D341Med (cell line): ENCODE measurements at places on chromosomes 1 and 21.

DNA sequence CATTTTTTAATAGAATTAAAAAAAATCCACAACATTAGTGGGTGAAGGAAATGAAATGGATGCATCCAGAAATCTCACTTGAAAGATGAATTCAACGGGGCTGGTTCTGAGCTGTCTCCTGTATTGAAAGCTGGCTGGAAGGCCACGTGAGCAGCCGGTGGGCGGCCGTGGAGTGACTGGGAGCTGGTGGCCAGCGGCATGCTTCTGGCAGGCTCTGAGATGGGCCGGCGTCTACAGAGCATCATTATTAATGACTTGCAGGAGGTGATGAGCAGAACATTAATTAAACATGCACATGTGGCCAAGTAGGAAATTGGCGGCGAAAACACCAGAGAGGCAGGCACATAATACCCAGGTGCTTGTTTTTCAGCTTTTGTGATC, 115.6 kb upstream of the LMO4 start:
- DNase-seq: peak; percentile 65

DNA sequence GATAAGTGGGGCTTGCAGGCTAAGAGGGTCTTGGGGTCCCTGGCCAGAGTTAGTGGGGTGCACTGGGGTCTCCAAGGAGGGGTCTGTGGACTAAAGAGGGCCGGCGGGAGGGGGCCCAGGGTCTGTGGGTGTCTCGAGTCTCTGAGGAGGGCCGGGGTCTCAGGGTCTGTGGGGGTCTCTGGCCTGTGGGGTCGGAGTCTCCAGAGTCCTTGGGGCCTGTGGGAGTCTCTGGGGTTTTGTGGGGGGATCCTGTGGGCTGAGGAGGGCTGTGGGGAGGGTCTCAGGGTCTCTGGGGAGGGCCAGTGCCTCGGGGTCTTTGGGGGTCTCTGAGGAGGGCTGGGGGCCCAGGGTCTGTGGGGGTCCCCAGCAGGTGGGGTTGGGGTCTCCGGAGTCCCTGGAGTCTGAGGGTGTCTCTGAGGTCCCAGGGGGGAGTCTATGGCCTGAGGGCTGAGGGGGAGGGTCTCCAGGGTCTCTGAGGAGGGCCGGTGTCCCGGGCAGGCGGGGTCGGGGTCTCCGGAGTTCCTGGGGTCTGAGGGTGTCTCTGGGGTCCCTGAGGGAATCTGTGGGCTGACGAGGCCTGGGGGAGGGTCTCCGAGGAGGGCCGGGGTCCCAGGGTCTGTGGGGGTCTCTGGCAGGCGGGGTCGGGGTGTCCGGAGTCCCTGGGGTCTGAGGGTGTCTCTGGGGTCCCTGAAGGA, 628 bp upstream of the PLEKHM2 start:
- DNase-seq: no peak

GRCh38 chr1:51216631-51217030, 19.4 kb upstream of the RNF11 start:
- no peak for DNase-seq

DNA sequence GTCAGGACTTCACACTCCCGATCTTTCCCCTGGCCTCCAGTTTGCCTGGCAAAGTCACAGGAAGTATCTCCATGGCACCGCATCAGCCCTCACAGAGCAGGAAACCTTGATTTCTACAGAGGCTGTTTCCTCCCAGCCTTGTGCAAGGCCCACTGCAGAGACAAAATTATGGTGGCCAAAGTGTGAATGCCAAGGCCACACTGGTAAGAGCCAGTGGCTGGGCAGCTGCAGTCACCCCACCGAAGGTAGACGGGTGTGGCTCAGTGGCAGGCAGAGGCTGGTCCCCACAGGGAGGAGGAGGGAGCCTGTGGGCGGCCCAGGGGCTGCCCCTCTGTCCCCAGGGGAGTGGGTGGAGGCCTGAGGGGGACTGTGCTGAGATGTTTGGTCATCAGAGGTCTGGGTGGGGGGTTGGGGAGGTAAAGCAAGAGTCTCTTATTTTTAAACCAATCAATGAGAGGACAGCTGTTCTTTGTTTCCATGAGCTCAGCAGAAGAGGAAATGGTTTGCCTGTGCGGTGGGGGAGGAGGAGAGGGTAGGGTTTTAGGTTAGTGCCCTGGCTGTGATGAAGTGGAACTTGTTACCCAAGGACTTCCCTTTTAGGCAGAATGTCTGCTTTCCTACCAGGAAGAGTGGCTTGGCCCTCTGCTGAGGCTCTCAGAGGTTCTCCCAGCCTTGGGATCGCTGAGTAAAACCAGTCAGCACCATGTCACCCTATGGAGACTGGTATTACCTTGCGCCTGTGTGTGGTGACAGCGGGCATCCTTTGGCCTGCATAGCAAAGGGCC, 18.0 kb upstream of the BTG2 start:
- no peak for DNase-seq

GRCh38 chr1:200968469-200969410, 54.8 kb downstream of the KIF21B start:
- no peak for DNase-seq
